Mesenteric fat pad (tissue), 1 donor: ENCODE measurements at places on chromosomes 7 and 10. TPM values are rescaled to one million over a fixed set of nuclear protein-coding genes. Genes with fewer than 3 reads are reported as not detected.

- no peak for DNase-seq
These were observed 147.5 kb downstream of the SEMA3A start for GRCh38 chr7:84047085-84047484.

- no peak for DNase-seq
These were observed 427.4 kb downstream of the PTPRN2 start for GRCh38 chr7:158160199-158160598.

GRCh38 chr10:60194421-60194820 lies 195.3 kb downstream of the ANK3 start:
- no peak for DNase-seq

DNA sequence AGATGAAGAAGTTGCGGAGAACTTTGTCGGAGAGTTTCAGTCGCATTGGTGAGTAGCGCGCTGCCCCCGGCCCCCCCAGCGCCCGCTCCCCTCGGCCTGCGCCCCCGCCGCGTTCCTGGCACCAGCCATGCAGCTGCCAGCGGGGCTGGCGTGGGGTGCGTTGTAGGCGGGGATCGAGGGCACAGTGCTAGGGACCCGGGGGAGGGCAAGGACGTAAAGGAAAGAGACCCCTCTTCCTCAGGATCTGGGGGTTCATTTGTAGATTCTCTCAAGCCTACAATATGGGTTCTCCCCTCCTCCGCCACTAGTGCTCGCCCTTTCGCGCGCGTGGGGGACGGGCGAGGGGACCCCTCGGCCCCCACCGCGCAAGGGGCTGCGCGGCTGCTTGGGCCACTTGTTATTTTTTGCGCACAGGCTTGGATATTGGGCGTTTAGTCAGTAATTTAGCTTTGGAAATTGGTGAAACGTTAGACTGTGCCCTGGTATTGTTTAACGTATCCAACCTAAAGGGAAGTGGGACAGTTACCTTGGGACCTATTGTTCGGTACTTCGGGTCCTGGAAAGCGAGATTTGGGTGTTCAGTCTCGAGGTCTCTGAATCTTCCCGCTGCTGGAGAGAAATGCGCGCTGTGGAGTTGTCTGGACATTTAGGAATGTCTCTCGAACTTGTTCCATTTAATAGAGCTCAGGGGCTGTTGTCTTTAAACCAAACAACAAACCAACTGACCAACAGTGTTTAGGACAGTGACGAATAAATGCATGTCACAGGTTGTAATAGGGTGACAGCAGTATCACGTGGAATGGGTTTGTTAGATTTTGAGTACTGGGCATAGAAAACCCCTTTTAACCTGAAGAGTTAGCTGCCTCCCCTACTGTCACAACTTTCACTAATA lies 796 bp downstream of the CDK14 start:
- DNase-seq = no peak

Gene ZNF488
- total RNA-seq = 0.10 TPM
